ENCODE measurements at places on chromosomes 1 and 21. TPM values are rescaled to one million over a fixed set of nuclear protein-coding genes. Genes with fewer than 3 reads are reported as not detected.

Gene S100B
- not detected for total RNA-seq

Gene SERINC2
- total RNA-seq, result 26.9 TPM

Gene USH2A
- total RNA-seq, result not detected

Gene SLC9C2
- not detected for total RNA-seq

Gene ITLN2
- total RNA-seq, result 0.96 TPM

Gene FAM151A
- total RNA-seq, result 0.29 TPM

Measured in A549 treated with Hydrocortisone at 1 μM for 4 hours (cell line).